ENCODE measurements at places on chromosomes 3 and 15.

DNA sequence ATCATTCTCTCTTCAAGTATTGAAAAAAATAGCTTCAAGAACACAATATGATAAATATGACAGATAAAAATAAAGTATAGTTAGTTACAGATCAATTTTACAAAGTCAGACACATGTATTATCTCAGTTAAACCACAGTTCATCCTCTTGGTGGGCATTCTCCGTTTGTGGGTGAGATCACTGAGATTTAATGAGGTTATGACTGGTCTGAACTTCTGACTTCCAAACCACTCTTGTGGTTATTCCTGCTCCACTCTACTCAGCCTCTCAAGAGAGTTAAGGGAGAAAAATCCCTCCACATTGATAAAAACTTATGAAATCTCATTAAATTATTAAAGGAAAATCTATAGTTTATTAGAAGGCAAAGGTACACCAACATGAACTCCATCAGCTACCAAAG, 229.9 kb upstream of the LRTM1 start:
- DNase-seq: no peak

GRCh38 chr15:78734451-78735064, 76.7 kb downstream of the ADAMTS7 start:
- no peak for DNase-seq

GRCh38 chr3:189824629-189825312, 193.6 kb downstream of the TP63 start:
- DNase-seq: no peak

- DNase-seq: no peak
These were observed 21.9 kb upstream of the ATP8B4 start for GRCh38 chr15:50140983-50141382.

DNA sequence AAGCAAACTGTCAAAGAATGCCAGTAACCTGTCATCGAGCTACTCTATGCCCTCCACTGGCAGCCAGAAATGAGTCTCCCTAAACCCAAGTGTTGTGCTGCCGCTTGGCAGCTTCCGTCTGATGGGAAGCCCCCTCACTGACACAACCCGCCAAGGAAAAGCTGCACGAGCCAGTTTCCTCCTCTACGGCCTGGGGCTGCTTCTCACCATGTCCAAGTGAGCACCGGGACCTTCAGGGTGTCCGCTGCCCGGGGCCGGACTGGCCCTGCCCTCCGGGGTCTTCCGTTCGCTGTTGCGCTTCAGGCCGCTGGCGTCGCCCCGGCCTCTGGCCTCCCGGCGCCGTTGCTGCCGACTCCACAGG, 490 bp downstream of the TOMM70 start:
- peak; percentile 35 for DNase-seq

DNA sequence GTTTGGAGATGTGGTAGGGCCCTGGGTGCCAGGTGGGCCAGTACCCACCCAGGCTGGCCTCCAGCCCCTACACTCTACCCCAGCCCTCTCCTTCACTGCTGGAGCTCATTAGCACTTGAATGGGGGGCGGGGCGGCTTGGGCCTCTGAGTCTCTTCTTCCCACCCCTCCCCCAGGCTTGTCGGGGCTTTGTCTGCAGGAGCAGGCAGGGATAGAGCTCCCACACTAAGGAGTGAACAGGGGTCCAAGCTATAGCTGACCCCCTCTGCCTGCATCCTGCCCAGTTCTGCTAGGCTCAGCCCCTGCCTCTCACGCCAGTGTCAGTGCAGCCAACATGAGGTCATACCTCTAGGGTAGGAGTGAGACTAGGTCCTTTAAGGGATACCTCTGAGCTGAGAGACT, 5.2 kb downstream of the GNAI2 start:
- no peak for DNase-seq

Measured in OCI-M1 (cell line).